Amniotic stem cell (primary cell): ENCODE measurements at places on chromosomes 11 and 22.

DNA sequence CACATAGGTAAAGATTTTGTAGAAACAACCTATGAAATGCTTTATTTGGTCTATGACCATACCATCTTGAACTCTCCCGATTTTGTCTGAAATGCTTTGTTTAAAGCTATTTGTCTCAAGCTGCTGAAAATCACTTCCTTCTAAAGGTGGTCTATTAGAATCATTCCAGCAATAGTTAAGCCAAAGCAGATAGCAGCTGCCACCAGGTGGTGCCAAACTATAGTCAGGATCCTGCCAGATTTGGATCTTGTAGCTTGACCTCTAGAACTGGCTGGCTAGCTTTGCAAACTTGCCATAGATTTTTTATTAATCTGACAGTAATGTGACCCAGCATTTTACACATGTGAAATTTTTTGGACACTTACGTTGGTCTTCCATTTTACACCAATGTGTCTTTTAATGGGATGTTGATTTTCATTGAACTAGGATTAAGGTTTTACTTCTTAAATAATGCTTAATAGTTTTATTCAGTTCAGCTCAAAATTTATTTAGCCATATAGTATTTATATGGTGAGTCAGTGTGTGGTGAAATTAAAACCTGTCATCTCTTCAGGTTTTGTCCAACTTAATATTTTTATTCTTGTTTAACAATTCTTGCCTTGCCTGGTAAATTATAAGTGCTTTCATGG lies 19.7 kb downstream of the CTR9 start:
- DNase-seq: no peak

DNA sequence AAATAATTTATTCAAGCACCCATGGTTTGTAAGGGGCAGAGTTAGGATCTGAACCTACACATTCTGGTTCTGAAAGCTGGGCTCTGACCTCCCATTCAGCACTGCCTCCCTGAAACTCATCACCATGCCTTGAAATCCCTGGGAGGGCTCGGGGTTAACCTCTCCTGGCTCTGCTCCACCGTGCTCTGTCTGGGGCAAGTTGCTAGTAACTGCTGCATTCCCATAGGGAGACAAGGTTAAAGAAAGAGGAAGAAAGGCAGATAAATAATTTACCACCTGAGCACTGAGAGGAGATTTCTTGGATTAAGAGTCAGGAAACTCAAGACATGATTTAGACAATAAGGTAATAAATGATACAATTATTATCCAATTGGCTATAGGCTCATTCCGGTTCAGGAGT lies 199.3 kb downstream of the KIF18A start:
- no peak for DNase-seq

DNA sequence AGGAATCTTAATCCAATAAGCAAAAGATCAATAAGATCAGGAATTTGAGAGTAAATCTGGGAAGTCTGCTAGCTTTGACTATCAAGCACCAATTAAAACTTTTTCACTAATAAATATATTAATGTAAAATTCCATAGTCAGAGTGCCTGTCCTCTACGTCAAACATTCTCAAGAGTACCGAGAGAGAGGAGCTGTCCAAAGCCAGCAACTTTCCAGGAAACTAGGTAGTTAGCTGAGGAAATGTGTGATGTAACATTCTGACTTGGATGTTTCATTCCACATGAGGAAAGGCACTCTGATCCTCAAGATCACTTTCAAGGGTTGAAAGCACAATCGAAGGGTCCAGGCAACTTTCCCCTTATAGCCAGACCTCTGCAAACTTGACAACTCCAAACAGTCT lies 113.2 kb downstream of the STK33 start:
- DNase-seq: no peak

DNA sequence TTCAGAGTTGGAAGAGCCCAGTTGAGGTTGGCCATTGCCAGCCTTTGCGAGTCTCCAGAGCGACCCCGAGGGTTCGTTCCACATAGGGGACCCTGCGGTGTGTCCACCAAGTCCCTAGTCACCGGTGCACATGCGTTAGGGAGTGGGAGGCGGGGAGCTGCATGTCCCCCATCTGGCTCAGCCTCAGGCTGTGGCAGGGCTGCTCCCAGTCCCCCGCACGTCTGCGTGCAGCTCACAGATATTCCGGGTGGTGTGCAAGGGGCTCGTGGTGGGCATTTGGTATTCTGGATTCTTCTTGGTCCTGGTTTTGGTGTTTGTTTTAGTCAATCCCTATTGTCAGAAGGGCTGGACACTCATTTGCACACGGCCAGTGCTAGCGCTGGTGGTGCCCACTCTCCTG lies 48.8 kb downstream of the MUC6 start:
- no peak for DNase-seq

GRCh38 chr11:56716379-56716854 lies 17.5 kb downstream of the OR9G1 start:
- no peak for DNase-seq

- DNase-seq: no peak
Measured at GRCh38 chr11:119586181-119586580, 142.8 kb downstream of the NECTIN1 start.

DNA sequence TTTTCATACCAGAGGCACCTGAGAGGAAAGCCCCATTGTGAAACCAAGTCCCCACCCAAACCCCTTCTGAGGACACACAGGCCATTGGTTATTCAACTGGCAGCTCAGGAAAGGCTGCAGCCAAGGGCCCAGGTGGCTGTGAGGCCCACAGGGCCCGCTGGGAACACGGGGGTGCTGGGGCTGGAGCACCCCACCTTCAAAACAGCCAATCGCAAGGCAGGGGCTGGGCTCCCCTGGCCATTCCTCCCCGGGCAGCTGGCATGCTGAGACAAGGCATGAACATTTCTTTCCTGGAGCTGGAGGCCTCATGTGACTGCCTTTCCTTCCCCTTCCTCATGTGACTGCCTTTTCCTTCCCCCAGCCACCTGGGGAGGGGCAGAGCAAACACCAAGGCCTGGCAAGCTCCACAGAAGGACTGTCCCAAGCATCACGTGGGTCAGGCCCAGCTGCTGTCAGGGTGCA lies 76.9 kb downstream of the PIWIL3 start:
- no peak for DNase-seq

DNA sequence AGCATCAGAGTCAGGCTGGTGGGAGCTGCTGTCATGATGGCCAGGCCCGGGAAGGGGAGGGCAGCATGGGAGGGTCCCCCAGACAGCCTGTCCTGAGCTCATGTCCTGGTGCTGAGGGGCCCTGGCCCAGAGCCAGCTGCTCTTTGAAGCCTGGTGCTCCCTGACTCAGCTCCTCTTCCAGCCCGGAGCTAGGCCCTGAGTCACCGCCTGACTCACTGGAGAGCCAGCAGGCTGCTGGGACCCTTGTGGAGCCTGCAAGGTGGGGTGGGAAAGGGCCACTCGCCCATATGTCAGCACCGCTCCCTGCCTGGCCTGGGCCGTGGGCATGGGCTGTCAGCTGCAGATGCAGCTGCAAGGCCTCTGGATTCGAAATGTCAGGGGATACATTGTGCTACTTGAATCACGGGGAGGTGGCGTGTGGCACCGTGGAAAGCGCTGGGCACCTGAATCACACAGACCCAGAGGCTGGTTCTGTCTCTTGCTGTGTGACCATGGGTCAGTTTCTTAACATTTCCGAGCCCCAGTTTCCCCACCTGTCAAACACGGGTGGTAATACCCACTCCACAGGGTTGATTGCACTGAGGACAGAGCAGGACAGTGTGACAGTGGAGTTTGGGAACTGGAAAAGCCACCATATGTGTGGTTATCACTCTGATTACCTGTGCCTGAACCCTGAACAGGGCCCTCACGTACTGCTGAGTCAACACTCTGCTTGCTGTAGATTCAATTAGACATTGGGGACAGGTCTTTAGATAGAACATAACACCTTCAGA lies 4.4 kb downstream of the CACNA1I start:
- peak; percentile 75 for DNase-seq

- peak; percentile 78 for DNase-seq
Measured at GRCh38 chr22:44523981-44524759, 26.1 kb upstream of the RTL6 start.
